ENCODE measurements at places on chromosomes 11 and 22.

GRCh38 chr11:47611348-47611794 is 17.2 kb upstream of the C1QTNF4 start:
- DNase-seq: no peak

DNA sequence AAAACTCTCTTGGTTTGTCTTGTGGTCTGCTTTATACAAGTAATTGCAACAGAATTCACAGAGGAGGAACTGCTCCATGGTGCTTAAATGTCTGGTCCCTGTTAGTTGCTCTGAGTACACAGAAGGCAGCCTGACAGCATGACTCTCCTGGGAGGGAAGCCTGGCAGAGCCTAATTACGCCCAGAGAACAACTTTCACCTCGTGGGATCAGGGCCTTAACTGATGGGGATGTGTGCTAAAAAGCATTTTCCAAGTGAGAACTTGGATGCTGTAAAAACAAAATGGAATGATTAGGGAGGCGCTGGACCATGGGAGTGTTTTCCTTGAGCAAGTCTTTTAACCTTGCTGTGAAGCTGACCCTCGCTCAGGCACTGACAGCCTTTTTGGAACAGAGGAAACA is 154.0 kb upstream of the TENM4 start:
- no peak for DNase-seq

- DNase-seq: no peak
Observed at GRCh38 chr11:116454951-116455350, 317.8 kb downstream of the BUD13 start.

GRCh38 chr11:26483108-26483507 is 89.0 kb downstream of the MUC15 start:
- no peak for DNase-seq
